ENCODE measurements at places on chromosomes 2 and 18.
A peak's percentile ranks its signal among the peaks of the same experiment; 100 is the strongest.

DNA sequence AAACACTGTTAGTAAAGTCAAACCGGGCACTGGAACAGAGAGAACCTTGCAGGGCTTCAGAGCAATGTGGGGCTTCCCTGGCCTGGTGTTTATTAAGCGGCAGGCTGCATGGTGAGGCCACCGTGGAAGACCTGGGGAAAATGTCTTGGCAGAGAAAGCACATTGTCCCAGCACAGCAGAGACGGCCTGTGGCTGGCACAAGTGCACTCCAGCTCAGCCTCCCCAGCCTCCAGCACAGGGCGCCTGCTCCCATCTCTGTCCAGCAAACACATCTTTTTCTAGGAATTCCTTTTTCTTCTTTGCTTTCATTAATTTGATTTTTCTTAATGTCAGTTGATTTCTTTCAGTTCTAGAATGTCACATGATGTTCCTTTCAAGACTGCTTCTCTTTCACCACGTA, 138.2 kb upstream of the NFATC1 start:
- H3K27ac ChIP-seq: no peak overlapping the region
- peaks cover 16% of the 10 kb centered on the region for H3K36me3 ChIP-seq
- H3K4me3 ChIP-seq: no peak overlapping the region
- no peaks in the 10 kb centered on the region for H3K4me1 ChIP-seq

DNA sequence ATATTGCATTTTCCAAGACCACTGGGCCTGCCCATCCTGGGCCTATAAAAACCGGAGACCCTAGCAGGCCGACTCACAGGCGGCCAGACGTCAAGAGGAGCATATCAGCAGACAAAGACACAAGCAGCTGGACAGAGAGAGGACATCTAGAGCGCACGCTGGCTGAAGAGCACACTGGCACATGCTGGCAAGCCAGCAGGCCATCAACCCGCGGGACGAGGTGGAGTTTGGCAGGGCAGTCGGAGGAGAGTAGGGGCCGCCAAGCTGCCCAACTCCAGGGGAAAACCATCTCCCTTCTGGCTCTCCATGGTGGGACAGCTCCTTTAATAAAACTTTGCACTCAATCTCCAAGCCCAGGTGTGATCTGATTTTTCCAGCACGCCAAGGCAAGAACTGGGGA, 36.6 kb upstream of the RAB27B start:
- no peak overlapping the region for H3K4me3 ChIP-seq
- no peaks in the 10 kb centered on the region for H3K4me1 ChIP-seq
- no peak overlapping the region for H3K27ac ChIP-seq
- no peaks in the 10 kb centered on the region for H3K36me3 ChIP-seq

GRCh38 chr2:30282081-30282480, 50.7 kb downstream of the LBH start:
- H3K27me3 ChIP-seq: no peaks in the 10 kb centered on the region
- no peaks in the 10 kb centered on the region for H3K36me3 ChIP-seq
- no peak for DNase-seq
- H3K4me1 ChIP-seq: peaks cover 5% of the 10 kb centered on the region
- H3K27ac ChIP-seq: no peak overlapping the region

DNA sequence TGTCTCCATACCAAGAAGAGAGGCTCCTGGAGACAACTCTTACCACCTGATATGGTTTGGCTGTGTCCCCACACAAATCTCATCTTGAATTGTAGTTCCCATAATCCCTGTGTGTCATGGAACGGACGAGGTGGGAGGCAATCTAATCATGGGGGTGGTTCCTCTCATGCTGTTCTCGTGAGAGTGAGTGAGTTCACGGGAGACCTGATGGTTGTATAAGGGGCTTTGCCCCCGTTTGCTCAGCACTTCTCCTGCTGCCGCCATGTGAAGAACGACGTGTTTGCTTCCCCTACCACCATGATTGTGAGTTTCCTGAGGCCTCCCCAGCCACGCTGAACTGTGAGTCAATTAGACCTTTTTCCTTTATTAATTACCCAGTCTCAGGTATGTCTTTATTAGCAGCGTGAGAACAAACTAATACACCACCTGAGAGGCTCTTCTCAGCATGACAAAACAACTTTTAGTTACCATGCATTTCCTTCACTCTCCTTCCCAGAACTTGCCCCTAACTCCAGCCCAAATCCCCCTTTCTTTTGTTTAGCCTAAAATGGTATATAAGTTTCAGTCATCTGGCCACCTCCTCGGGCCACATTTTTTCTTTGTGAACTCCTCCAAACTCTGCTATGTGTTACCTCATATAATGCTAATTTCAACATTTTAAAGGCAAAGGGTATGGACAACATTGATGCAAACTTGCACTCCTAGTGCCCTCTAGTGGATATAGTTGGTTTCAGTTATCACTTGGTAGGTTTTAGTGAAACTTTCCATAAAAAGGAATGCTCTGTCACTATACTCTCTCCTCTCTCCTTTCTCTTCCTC, 58.6 kb upstream of the SLC25A52 start:
- no peaks in the 10 kb centered on the region for H3K27me3 ChIP-seq
- no peak for DNase-seq
- no peaks in the 10 kb centered on the region for H3K36me3 ChIP-seq
- H3K27ac ChIP-seq: no peak overlapping the region
- peaks cover 8% of the 10 kb centered on the region for H3K4me1 ChIP-seq
- no peak overlapping the region for H3K4me3 ChIP-seq

GRCh38 chr2:30695749-30696148, 111.5 kb downstream of the CAPN13 start:
- DNase-seq: no peak
- no peaks in the 10 kb centered on the region for H3K36me3 ChIP-seq
- H3K4me3 ChIP-seq: no peak overlapping the region
- H3K4me1 ChIP-seq: peaks cover 20% of the 10 kb centered on the region
- H3K27ac ChIP-seq: no peak overlapping the region

GRCh38 chr2:32564417-32565035, 63.3 kb upstream of the TTC27 start:
- DNase-seq: no peak
- H3K36me3 ChIP-seq: peaks cover 35% of the 10 kb centered on the region
- H3K4me3 ChIP-seq: no peak overlapping the region
- H3K4me1 ChIP-seq: peaks cover 1% of the 10 kb centered on the region
- H3K27ac ChIP-seq: no peak overlapping the region

GRCh38 chr2:204705243-204705932, 160.1 kb downstream of the PARD3B start:
- DNase-seq: no peak
- H3K27ac ChIP-seq: no peak overlapping the region
- H3K27me3 ChIP-seq: no peaks in the 10 kb centered on the region
- no peaks in the 10 kb centered on the region for H3K36me3 ChIP-seq

DNA sequence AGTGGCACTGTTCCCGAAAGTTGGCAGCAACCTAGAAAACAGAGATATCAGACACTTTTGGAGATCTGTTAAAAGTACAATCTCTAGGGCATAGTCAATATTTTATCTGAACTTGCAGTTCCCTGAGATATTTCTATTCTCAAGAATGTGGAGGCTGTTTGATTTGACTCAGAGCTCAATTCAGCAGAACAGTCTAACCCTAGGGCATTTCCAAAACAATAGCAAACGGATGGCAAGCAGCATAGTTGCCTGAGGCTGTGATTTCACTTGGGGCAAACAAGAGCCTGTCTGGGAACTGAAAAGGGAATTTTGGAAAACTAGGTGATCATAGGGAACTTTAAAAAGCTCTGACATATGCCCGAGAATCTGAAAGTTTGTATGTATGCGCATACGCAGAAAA, 772.8 kb upstream of the LRRTM1 start:
- no peak overlapping the region for H3K4me3 ChIP-seq
- no peaks in the 10 kb centered on the region for H3K27me3 ChIP-seq
- no peak for DNase-seq
- H3K36me3 ChIP-seq: no peaks in the 10 kb centered on the region

GRCh38 chr2:173090973-173091660, 15.5 kb downstream of the MAP3K20 start:
- H3K4me3 ChIP-seq: peak overlapping the region; percentile 54
- peak overlapping the region; percentile 85 for H3K27ac ChIP-seq
- peak; percentile 23 for DNase-seq
- H3K36me3 ChIP-seq: peaks cover 32% of the 10 kb centered on the region

DNA sequence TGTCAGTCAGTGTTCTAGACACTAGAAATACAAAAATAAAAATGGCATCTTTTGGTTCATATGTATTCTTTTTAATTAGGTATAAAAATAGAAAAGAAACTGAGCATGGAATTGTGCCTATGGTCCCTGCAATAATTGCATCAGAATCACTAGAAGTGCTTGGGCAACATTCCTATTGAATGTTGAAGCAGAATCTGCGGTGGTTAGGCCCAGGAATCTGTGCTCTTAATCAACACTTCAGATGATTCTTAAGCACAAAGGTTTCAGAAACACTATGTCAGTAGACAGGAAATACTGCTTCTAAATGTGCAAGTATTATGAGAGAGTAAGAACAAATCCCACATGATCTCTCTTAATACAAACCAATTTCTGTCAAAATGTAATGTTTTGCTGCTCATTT, 20.3 kb upstream of the RBBP8 start:
- H3K4me1 ChIP-seq: no peaks in the 10 kb centered on the region
- H3K27ac ChIP-seq: no peak overlapping the region
- H3K36me3 ChIP-seq: no peaks in the 10 kb centered on the region
- no peaks in the 10 kb centered on the region for H3K27me3 ChIP-seq
- no peak for DNase-seq

DNA sequence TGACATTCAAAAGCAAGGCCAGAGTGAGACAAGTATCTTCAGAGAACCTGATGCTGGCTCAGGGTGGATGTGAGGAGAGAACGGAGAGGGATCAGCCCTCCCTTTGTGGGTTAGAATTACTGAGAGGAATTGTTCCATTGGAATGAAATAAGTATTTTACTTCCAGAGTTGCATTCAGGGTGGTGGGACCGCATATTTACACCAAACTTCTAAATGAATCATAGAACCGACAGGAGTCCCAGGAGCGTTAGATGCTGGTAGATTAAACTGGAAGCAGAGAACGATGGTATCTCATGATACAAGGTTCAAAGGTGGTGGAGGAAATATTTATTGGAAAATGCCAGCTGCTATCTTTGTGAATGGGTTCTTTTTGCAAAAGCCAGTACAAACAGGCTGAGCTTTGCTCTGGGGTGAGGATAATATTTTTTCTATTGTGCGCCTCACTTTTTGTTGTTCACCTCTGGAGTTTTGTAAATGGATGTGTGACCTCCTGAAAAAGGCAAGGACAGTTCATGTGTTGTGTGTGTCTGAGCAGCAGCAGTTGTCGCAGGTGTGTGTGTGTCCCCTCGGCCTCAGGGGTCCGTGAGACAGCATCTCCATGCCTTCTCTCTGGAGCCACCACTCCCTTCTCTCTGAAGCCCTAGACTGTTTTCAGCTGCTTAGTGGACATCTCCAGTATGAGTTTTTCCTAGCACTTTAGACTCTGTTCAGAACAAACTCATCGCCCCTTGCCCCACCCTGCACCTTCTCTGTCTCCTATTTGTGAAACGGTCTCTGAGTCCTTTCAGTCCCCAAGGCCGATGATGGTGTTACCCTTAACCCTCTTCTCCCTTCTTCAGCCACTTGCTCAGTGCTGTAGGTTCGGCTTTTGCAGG, 17.8 kb downstream of the MTCL1 start:
- no peak overlapping the region for H3K4me3 ChIP-seq
- DNase-seq: no peak
- H3K36me3 ChIP-seq: no peaks in the 10 kb centered on the region
- no peaks in the 10 kb centered on the region for H3K4me1 ChIP-seq
- no peak overlapping the region for H3K27ac ChIP-seq
- no peaks in the 10 kb centered on the region for H3K27me3 ChIP-seq

- no peaks in the 10 kb centered on the region for H3K36me3 ChIP-seq
- DNase-seq: no peak
- no peak overlapping the region for H3K4me3 ChIP-seq
- H3K27me3 ChIP-seq: no peaks in the 10 kb centered on the region
- no peak overlapping the region for H3K27ac ChIP-seq
Measured at GRCh38 chr2:177636672-177637071, 244.1 kb downstream of the AGPS start.

GRCh38 chr2:20205069-20205468, 19.9 kb downstream of the SDC1 start:
- no peaks in the 10 kb centered on the region for H3K4me1 ChIP-seq
- H3K36me3 ChIP-seq: no peaks in the 10 kb centered on the region
- H3K27me3 ChIP-seq: no peaks in the 10 kb centered on the region
- H3K27ac ChIP-seq: no peak overlapping the region
- H3K4me3 ChIP-seq: no peak overlapping the region

GRCh38 chr18:49227001-49227380, 233.5 kb downstream of the DYM start:
- no peaks in the 10 kb centered on the region for H3K27me3 ChIP-seq
- no peaks in the 10 kb centered on the region for H3K36me3 ChIP-seq
- H3K4me1 ChIP-seq: peaks cover 31% of the 10 kb centered on the region
- no peak overlapping the region for H3K27ac ChIP-seq
- H3K4me3 ChIP-seq: no peak overlapping the region

DNA sequence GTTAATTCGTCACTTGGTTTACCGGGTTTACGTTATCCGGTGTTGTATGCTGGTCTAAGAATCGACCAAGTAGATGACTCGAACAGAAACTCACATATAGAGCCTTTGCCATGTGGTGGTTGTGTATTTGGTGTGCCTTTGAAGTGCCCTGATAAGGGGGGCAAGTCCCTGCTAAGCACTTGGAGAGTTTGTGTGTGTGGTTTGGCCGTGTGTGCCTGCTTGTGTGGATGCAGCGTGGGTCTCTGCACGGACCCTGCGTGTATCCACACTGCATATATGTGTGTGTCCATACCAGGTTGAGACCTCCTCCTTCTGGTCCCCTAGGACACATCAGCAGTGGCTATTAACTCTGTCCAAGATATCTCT, 2.4 kb upstream of the CELF4 start:
- peaks cover 29% of the 10 kb centered on the region for H3K4me1 ChIP-seq
- H3K36me3 ChIP-seq: no peaks in the 10 kb centered on the region
- DNase-seq: no peak
- peak overlapping the region; percentile 71 for H3K4me3 ChIP-seq

DNA sequence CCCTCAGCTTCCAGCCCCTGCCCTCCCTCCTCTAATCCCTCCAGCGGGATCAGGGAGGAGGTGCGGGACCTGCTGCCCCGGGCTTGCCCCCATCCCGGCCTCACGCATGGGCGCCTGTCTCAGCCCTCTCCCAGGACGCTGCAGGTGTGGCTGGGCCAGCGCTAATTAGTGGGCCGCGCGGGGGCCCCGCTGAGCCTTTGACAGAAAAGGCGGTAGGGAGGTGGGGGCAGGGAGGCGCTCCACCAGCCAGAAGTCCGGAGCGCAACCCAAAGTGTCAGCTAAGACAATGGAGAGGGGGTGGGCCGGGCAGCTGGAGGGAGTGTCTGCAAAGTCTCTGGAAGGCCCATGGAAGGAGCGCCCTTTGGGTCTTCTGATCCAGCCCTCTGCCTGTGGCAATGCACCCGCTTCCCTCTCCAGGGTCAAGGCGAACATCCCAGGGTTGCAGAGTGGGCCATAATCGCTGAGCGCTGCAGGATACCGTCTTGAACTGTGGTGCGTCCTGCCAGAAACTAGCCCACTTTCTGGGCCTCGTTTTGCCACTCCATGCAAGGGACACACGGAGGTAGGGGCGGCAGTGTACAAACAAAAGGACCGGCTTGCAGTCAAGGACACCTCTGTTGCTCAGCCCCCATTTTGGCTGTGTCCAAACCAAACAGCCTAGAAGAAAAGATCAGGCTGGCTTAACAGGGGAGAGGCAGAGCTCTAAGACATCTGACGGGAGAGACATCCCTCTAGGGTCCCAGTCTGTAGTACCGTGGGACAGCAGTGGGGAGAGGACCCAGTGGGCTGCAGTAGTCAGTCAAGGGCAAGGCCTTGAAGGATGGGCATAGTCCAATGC, 3.5 kb downstream of the ATP6V1B1 start:
- no peak overlapping the region for H3K4me3 ChIP-seq
- DNase-seq: no peak
- no peaks in the 10 kb centered on the region for H3K36me3 ChIP-seq
- no peak overlapping the region for H3K27ac ChIP-seq

GRCh38 chr2:47403609-47404193, 745 bp downstream of the MSH2 start:
- no peak for DNase-seq
- peak overlapping the region; percentile 96 for H3K4me3 ChIP-seq
- peak overlapping the region; percentile 75 for H3K27ac ChIP-seq
- no peaks in the 10 kb centered on the region for H3K36me3 ChIP-seq

Data from left ventricle myocardium inferior (tissue), 1 donor.